Activated CD4-positive, alpha-beta memory T cell treated with anti-CD3 and anti-CD28 coated beads for 36 hours (primary cell): ENCODE measurements at places on chromosomes 1 and 21. TPM values are rescaled to one million over a fixed set of nuclear protein-coding genes. Genes with fewer than 3 reads are reported as not detected.

The CLDN17 gene
- not detected for total RNA-seq

- peaks cover 7% of the 10 kb centered on the region for H3K27me3 ChIP-seq
- no peaks in the 10 kb centered on the region for H3K36me3 ChIP-seq
- H3K4me3 ChIP-seq = no peak overlapping the region
These were observed 21.2 kb downstream of the TP73 start for GRCh38 chr1:3673381-3674099.

GRCh38 chr1:100219883-100220282, 29.8 kb downstream of the DBT start:
- H3K27ac ChIP-seq = no peak overlapping the region
- no peaks in the 10 kb centered on the region for H3K27me3 ChIP-seq
- H3K36me3 ChIP-seq = peaks cover 10% of the 10 kb centered on the region
- peak; percentile 14 for DNase-seq
- H3K4me1 ChIP-seq = peaks cover 7% of the 10 kb centered on the region
- no peak overlapping the region for H3K4me3 ChIP-seq

The CD34 gene
- total RNA-seq = not detected

The METTL13 gene
- 45.6 TPM for total RNA-seq

- H3K4me1 ChIP-seq = peaks cover 56% of the 10 kb centered on the region
- DNase-seq = peak; percentile 78
- H3K27ac ChIP-seq = peak overlapping the region; percentile 73
These were observed 3.3 kb upstream of the IL23R start for GRCh38 chr1:67162954-67163353.

- H3K36me3 ChIP-seq = peaks cover 42% of the 10 kb centered on the region
- H3K27ac ChIP-seq = peak overlapping the region; percentile 26
- H3K4me1 ChIP-seq = peaks cover 45% of the 10 kb centered on the region
- no peak overlapping the region for H3K4me3 ChIP-seq
- DNase-seq = no peak
These were observed 21.7 kb upstream of the SH3D21 start for GRCh38 chr1:36284517-36284916.

- no peaks in the 10 kb centered on the region for H3K27me3 ChIP-seq
- no peak for DNase-seq
- no peak overlapping the region for H3K27ac ChIP-seq
- H3K4me1 ChIP-seq = no peaks in the 10 kb centered on the region
- H3K4me3 ChIP-seq = no peak overlapping the region
These were observed 1441.7 kb downstream of the PLA2G4A start for GRCh38 chr1:188270497-188270896.

- no peak for DNase-seq
- H3K36me3 ChIP-seq = no peaks in the 10 kb centered on the region
- no peak overlapping the region for H3K4me3 ChIP-seq
- H3K27me3 ChIP-seq = no peaks in the 10 kb centered on the region
- no peaks in the 10 kb centered on the region for H3K4me1 ChIP-seq
These were observed 77.7 kb upstream of the DIRAS3 start for GRCh38 chr1:68128157-68128556.

The B3GALT2 gene
- 0.07 TPM for total RNA-seq

DNA sequence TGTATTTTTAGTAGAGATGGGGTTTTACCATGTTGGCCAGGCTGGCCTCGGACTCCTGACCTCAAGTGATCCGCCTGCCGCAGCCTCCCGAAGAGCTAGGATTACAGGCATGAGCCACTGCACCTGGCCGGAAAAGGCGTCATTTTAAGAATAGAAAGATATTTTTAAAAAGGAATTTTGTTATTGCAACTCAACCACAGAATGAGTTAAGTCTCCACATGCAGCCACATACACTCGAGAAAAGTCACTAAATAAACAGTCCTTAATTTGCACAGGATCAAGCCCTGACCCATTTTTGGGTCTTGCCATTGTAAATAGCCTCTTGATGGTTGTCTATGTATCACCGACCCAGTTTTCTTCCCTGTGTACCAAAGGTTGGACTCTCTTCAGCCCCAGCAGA, 85.5 kb downstream of the FBXO2 start:
- no peak overlapping the region for H3K27ac ChIP-seq
- H3K4me1 ChIP-seq = no peaks in the 10 kb centered on the region
- peaks cover 13% of the 10 kb centered on the region for H3K27me3 ChIP-seq

GRCh38 chr1:196651637-196652215, at the start of gene CFH:
CFH (plus strand) TSS chr1:196652043; CDS start chr1:196652118, 75 bp downstream.
- no peaks in the 10 kb centered on the region for H3K36me3 ChIP-seq
- peak within 1 kb of the TSS; percentile 50 for H3K4me3 ChIP-seq
- no peaks in the 10 kb centered on the region for H3K27me3 ChIP-seq
- H3K27ac ChIP-seq = peak within 1 kb of the TSS; percentile 58
- DNase-seq = no peak

The ADCY10 gene
- not detected for total RNA-seq

GRCh38 chr1:4309676-4310320, 344.6 kb upstream of the AJAP1 start:
- no peak overlapping the region for H3K4me3 ChIP-seq
- H3K4me1 ChIP-seq = no peaks in the 10 kb centered on the region
- H3K27me3 ChIP-seq = peaks cover 3% of the 10 kb centered on the region

DNA sequence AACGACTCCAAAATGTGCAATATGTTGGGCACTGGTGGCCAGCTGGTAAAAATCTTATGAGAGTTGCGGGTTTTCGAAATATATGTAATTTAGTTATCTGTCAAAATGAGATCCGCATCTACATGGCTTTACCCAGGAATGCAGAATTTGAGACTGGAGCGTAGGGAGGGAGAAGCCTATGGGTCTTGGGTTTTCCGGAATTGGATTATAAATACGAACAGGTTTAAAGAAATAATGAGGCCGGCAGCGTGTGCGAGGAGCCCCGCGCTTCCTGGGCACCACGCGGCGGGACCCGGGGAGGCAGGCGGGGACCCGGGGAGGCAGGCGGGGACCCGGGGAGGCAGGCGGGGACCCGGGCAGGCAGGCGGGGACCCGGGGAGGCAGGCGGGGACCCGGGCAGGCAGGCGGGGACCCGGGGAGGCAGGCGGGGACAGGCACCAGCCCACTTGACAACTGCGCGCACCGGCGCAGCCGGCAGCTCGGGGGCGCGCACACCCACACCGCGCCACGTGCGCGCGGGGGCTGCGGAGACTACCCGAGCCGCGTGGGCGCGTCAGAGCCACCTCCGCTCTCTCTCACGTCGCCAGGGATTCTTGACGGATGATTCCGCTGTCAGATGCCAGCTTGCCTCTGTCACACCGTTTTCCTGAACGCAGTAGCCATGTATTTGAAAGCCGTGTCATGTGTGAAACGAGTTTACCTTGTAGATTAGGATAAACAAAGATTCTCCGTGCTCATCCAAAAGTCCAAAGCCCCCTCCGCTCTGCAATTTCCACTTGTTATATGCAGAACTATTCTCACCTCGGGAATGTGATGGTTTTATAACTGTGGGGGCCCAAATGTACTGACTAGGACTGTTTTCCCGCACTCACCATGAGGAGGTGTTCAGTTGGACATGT, 54.3 kb upstream of the HNRNPU start:
- no peaks in the 10 kb centered on the region for H3K27me3 ChIP-seq
- H3K4me1 ChIP-seq = peaks cover 12% of the 10 kb centered on the region
- H3K36me3 ChIP-seq = no peaks in the 10 kb centered on the region
- DNase-seq = peak; percentile 62
- H3K4me3 ChIP-seq = peak overlapping the region; percentile 73
- H3K27ac ChIP-seq = no peak overlapping the region
